ENCODE measurements at places on chromosomes 11 and 22. TPM values are rescaled to one million over a fixed set of nuclear protein-coding genes. Genes with fewer than 3 reads are reported as not detected.

Gene ADM
- total RNA-seq: 92.4 TPM

Gene LRP5
- 55.2 TPM for total RNA-seq

Gene RHOD
- total RNA-seq: 10.3 TPM

Gene PRRG4
- total RNA-seq: 22.9 TPM

Gene C1QTNF6
- total RNA-seq: 7.8 TPM
